ENCODE measurements at places on chromosomes 7 and 10. TPM values are rescaled to one million over a fixed set of nuclear protein-coding genes. Genes with fewer than 3 reads are reported as not detected.

GRCh38 chr7:53812135-53812534 lies 730.0 kb upstream of the VSTM2A start:
- H3K4me3 ChIP-seq, result no peak overlapping the region
- H3K4me1 ChIP-seq, result no peaks in the 10 kb centered on the region
- H3K36me3 ChIP-seq, result no peaks in the 10 kb centered on the region
- no peak overlapping the region for H3K27ac ChIP-seq

DNA sequence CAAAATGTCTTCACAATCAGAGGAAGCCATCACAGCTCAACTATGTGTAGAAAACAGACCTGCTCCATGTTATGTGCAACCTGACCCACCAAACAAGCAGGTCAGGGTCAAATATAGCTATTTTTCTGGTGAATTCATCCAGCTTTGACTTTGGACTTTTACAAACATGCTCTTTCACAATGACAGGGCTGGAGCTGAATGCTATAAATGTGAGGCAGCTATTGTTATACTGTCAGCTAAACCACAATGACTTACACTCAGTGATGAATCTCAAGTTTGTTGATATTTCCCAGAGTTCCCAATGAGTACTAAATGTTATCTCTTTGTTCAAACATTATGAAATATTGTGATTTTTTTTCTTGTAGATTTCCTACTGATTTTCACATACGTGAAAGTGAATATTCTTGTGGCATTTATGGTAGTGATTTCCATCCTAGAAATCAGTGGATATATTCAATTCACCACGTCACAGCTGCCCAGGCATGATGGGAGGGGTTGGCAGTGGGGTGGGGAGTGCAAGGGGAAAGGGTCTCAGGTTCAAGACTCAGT lies 2.5 kb upstream of the ITIH2 start:
- no peak overlapping the region for H3K4me3 ChIP-seq
- H3K27ac ChIP-seq, result no peak overlapping the region
- no peaks in the 10 kb centered on the region for H3K27me3 ChIP-seq

DNA sequence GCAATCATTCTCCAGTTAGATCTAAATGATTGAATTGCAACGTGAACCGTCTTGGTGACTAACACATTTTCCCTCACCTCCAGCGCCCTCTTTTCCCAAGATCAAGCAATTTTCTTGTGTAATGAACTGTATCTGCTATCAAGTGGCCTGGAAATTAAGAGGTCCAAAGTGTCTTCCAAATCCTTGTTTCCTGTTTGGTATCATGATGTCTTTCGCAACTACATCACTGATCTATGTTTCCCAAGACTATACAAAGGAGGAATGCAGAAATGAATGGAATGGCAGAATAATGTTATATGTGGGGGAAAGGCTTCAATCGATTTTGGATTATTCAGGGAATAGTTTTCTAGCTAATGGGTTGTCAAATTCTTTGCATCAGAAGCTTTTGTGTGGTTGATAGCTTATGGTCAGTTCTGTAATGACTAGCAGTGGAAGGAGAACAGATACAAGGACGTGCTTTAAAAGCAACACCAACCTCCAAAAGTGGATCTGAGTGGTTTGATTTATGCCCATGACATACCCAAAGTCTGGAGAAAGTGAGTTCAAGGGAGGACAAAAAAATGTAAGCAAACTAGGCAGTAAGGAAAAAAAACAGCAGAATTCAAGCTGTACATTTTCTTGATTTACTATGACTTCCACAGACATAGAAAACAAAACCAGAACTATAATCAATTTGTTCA lies 14.6 kb upstream of the ZEB1 start:
- no peaks in the 10 kb centered on the region for H3K36me3 ChIP-seq
- H3K4me3 ChIP-seq, result no peak overlapping the region
- no peak for DNase-seq
- H3K27me3 ChIP-seq, result no peaks in the 10 kb centered on the region

The HYAL4 gene
- total RNA-seq, result not detected

DNA sequence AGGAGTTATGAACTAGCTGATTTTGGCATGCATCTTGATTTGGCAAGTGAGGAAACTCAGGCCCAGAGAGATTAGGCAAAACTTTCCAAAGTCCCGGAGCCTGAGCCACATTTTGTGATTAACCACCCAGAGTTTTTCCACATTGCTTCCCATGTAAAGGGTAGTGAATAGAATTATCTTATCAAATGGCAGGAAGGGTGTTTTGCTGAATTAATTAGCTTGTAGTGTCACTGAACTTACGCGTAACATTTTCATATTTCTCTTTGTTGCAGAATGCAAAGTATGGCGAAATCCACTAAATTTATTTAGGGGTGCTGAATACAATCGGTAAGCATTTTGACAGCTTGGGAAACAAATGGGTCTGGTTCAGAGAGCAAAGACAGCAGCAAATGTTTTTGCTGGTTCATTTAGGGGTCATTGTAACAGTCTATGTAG lies 176.2 kb downstream of the ST7 start:
- H3K27ac ChIP-seq, result no peak overlapping the region
- peak; percentile 48 for DNase-seq
- peaks cover 2% of the 10 kb centered on the region for H3K36me3 ChIP-seq
- H3K4me3 ChIP-seq, result no peak overlapping the region
- H3K27me3 ChIP-seq, result no peaks in the 10 kb centered on the region
- H3K4me1 ChIP-seq, result peaks cover 3% of the 10 kb centered on the region

- no peak for DNase-seq
- no peak overlapping the region for H3K27ac ChIP-seq
- H3K4me3 ChIP-seq, result no peak overlapping the region
- no peaks in the 10 kb centered on the region for H3K36me3 ChIP-seq
- no peaks in the 10 kb centered on the region for H3K27me3 ChIP-seq
Measured at GRCh38 chr7:29723599-29723998, 82.7 kb upstream of the WIPF3 start.

The PIK3AP1 gene
- total RNA-seq, result 10.1 TPM

DNA sequence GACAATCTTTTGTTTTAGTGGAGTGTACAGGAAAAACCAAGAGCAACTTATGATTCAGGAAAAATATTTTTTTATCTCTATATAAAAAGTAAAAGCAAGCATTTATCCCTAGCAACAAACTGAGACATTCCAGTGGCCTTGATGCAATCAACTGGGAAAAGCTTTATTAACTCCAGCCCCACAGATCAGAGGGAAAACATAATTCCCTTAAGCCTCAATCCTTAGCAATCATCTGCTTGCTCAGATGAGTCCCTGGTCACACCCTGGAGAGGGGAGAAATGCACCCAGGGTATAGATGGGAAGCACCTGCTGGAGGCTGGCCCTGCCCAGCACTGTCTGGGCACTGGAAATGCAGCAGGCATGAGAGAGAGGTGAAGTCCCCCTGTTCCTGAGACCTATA lies 636.6 kb downstream of the TNS3 start:
- H3K27me3 ChIP-seq, result no peaks in the 10 kb centered on the region
- no peak for DNase-seq

The GPR26 gene
- total RNA-seq, result not detected

- H3K27ac ChIP-seq, result no peak overlapping the region
- no peaks in the 10 kb centered on the region for H3K27me3 ChIP-seq
- H3K36me3 ChIP-seq, result no peaks in the 10 kb centered on the region
- no peaks in the 10 kb centered on the region for H3K4me1 ChIP-seq
- no peak overlapping the region for H3K4me3 ChIP-seq
Measured at GRCh38 chr7:476736-477360, 42.8 kb downstream of the PDGFA start.

GRCh38 chr7:3537210-3537875 lies 236.3 kb downstream of the SDK1 start:
- peaks cover 8% of the 10 kb centered on the region for H3K4me1 ChIP-seq
- no peaks in the 10 kb centered on the region for H3K27me3 ChIP-seq
- no peaks in the 10 kb centered on the region for H3K36me3 ChIP-seq

The CARD11 gene
- total RNA-seq, result 1.9 TPM

DNA sequence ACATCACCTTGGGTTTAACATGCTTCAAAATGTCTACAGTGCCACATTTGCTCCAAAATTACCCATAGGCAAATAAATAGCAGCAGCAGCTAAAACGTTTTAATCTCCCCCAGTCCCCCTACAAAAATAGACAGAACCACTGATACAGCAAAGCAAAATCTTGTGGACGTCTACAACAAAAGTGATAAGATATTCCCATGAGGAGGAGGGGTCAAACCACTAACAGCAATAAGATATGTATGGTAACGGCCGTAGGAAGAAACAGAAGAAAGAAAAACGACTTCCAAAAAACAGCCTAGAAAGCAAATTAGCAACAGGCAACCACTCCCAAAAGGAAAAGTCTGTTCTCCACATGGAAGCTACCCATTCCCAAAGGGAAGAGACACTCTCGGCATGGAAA lies 34.5 kb upstream of the ST8SIA6 start:
- no peaks in the 10 kb centered on the region for H3K4me1 ChIP-seq
- no peak overlapping the region for H3K27ac ChIP-seq
- no peaks in the 10 kb centered on the region for H3K36me3 ChIP-seq
- no peak for DNase-seq
- no peaks in the 10 kb centered on the region for H3K27me3 ChIP-seq

DNA sequence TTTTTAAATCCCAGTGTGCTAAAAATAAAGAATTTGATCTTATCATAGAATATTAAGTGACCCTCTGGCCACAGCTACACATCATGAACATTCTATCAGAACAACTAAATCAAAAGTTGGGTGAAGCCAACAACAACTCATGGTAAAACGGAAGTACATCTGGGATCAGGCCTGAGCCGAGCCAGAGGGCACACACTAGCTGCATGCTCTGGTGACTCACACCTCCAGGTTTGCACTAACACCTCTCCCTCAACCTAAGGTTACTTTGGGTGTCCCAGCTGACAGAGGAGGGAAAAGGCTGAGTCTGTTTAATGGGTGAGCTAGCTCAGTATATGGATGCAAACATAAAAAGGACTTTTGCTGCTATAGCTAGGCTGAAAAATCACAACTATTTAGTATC lies 281.6 kb downstream of the HGF start:
- no peak for DNase-seq
- H3K4me1 ChIP-seq, result peaks cover 1% of the 10 kb centered on the region
- H3K27me3 ChIP-seq, result no peaks in the 10 kb centered on the region
- H3K36me3 ChIP-seq, result no peaks in the 10 kb centered on the region

DNA sequence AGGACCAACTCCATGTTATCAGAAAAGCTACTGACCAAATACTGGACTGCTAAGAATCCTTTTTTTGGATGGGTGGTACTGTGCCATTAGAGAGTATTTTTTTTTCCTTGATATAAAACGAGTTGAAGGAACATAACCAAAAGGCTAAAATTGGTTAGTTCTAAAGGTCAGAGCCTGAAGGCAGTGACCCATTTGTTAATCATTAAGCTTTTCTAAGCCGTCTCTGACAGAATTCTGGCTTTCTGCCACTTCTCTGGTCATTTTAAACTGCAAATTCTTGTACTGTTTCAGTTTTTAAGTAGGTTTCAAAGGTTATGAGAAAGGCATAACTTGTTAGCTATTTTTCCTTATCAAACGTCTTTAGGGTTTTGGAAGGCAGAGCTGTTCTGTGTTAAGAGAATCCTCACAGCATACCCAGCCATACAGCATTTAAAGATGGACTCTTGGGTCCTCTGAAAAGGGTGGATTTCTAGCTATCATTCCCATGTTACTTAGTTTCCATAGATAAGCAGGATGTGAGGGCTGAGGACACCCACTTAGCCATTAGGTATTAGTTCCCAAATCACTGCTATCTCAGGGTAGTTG lies 196.8 kb downstream of the RNLS start:
- H3K4me1 ChIP-seq, result no peaks in the 10 kb centered on the region
- H3K27me3 ChIP-seq, result no peaks in the 10 kb centered on the region
- peak overlapping the region; percentile 68 for H3K27ac ChIP-seq
- no peak for DNase-seq
- no peaks in the 10 kb centered on the region for H3K36me3 ChIP-seq

GRCh38 chr7:122311734-122312450 lies 7.3 kb upstream of the FEZF1 start:
- H3K27ac ChIP-seq, result no peak overlapping the region
- no peaks in the 10 kb centered on the region for H3K4me1 ChIP-seq
- H3K27me3 ChIP-seq, result peaks cover 4% of the 10 kb centered on the region

DNA sequence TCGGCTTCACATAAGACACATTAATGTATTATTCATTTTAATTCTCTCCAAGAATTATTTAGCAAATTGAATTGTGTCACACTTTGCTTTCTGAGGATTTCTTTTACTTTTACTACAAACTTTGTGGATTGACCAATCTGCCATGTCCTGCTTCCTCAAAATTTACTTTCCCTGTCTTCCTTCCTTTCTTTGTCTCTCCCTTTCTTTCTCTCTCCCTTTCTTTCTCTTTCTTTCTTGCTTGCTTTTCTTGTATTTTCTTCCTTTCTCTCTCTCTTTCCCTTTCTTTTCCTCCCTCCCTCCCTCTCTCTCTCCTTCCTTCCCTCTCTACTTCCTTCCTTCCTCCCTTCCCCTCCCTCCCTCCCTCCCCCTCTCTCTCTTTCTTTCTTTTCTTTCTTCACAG lies 37.8 kb downstream of the SP8 start:
- no peak overlapping the region for H3K4me3 ChIP-seq
- no peaks in the 10 kb centered on the region for H3K36me3 ChIP-seq

Measured in aorta (tissue), 5 donors.